ENCODE measurements at places on chromosomes 4 and X.
A peak's percentile ranks its signal among the peaks of the same experiment; 100 is the strongest.

- no peak for DNase-seq
Measured at GRCh38 chrX:71949363-71949762, 38.7 kb downstream of the NHSL2 start.

DNA sequence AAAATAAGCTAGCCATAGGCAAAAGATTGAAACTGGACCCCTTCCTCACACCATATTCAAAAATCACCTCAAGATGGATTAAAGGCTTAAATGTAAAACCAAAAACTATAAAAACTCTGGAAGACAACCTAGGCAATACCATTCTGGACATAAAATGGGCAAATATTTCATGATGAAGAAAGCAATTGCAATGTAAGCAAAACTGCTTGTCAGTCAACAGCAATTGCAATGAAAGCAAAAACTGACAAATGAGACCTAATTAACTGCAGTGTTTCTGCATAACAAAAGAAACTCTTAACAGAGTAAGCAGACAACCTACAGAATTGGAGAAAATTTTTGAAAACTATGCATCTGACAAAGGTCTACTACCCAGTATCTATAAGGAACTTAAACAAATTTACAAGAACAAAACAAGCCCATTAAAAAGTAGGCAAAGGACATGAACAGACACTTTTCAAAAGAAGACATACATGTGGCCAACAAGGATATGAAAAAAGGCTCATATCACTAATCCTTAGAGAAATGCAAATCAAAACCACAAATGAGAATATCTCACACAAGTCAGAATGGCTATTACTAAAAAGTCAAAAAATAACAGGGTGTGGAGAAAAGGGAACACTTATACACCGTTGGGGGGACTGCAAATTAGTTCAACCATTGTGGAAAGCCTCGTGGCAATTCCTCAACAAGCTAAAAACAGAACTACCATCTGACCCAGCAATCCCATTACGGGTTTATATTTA is 46.7 kb downstream of the CFAP299 start:
- no peak for DNase-seq

GRCh38 chrX:17525266-17525665 is 150.3 kb downstream of the NHS start:
- no peak for DNase-seq

- DNase-seq, result no peak
Measured at GRCh38 chr4:128354205-128354821, 66.7 kb upstream of the PGRMC2 start.

DNA sequence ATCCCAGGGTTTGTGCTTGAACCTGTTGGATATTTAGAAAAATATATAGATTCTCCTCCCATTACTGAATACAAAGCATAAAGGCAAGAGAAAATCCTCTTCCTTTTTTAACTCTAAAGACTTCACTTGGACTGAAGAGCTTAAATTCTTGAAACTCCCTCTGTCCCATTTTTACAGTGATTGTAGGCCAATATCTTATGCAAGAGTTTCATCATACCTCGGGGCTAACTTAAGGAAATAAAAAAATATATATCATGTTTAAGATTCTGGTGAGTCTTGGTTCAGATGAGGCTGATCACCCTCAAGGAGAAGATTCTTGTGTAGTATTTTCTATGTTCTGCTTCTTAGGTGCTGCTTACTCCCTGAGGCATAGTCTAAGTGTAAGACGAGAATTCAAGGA is 1449.6 kb downstream of the C4orf33 start:
- DNase-seq, result no peak

- DNase-seq, result peak; percentile 51
Measured at GRCh38 chr4:158667651-158668198, 4.0 kb downstream of the C4orf46 start.

DNA sequence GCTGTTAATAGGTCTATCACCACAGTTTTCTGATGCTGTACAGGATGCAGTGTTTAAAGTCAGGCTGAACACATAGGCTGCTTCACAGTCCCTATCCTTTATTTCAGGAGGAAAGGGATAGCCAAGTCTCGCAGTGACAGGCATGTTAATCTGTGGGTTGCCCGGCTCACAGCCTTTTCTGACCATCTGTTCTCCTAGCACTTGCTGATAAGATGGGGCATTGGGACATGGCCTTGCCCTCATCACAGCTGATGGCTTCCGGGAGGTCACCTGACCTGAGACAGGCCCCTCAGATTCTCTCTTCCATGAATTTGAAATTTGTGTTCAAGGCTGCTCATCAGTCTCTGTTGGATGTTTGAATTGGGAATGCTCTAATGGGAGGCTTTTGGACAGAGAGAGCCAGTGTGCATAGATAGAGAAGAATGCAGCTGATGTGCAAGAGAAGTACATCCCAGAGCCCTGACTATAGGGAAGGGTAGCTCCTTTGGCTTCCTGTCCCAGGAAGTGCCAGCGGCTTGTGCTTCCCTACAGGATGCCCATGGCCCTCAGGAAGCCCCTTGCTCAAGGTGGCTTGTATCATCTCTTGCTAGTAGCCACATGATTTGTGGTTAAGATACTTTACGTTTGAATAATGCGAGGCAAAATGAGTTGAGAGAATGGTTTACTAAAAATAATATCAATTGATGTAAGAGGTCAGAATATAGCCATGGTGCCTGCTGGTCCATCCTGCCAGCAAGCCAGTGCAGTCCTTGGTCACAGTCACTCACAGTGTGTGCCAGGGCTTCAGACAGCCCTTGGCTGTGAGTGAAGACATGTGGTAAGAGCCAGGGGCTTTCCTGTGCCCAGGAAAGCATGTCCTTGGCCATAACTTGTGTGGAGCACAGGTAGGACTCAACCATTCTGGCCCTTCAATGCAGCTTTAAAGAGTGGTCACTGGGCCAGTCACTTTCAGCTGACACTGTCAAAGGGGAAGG is 88.6 kb downstream of the TSPAN7 start:
- no peak for DNase-seq

DNA sequence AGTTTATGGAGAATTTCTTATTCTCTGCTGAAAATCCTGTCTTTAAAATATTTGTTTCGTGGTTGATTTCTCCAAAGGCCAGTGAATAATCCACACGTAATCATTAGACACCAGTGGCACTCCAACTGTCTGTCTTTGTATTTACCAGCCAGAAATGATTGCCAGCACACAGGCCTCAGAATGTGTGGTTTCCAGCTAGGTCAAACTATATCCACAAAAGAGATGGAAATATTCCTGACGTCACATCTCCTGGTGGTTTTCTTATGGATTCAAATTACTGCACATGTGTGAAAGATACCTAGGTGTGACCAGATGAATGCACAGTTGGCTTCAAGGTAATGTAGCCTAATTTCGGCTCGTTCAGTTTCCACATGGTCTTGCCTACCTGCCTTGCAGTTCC is 27.2 kb upstream of the TENM3 start:
- DNase-seq, result no peak

DNA sequence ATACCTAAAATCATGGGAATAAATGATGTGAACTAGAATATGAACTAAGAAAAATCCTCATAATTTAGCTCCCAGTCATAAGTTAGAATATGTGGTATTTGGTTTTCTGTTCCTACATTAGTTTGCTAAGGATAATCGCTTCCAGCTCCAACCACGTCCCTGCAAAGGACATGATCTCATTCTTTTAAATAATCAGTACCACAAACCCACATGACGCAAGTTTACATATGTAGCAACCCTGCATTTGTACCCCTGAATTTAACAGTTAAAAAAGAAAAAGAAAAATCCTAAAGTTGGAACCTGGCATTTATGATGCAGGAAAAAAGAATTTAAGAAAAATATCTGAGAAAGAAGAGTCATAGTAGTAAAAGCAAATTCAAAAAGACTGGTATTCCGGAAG is 13.3 kb downstream of the UBA6 start:
- DNase-seq, result no peak

DNA sequence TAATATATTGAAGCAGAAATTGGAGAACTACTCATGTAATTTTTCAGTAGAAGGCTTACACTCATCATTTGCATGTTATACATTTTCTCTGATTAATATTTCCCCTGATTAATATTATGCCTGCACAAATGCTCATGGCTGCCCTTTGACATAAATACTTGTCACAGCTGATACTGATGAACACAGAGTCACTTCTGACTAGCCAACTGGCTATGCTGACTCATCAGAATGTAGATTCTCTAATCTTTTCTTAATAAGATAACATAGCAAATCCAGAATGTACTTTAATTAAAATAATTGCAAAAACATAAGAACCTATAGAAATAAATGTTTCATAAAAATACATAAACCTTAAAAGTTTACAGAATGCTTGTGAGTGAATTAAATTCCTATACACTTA is 52.4 kb upstream of the C4orf54 start:
- DNase-seq, result no peak

GRCh38 chr4:42320822-42321388 is 76.4 kb upstream of the SHISA3 start:
- DNase-seq, result no peak

GRCh38 chr4:163976588-163976987 is 482.1 kb downstream of the TMA16 start:
- no peak for DNase-seq

- DNase-seq, result no peak
Measured at GRCh38 chr4:41394481-41394894, 137.8 kb downstream of the UCHL1 start.

GRCh38 chr4:170651786-170652185 is 562.0 kb upstream of the AADAT start:
- DNase-seq, result no peak

DNA sequence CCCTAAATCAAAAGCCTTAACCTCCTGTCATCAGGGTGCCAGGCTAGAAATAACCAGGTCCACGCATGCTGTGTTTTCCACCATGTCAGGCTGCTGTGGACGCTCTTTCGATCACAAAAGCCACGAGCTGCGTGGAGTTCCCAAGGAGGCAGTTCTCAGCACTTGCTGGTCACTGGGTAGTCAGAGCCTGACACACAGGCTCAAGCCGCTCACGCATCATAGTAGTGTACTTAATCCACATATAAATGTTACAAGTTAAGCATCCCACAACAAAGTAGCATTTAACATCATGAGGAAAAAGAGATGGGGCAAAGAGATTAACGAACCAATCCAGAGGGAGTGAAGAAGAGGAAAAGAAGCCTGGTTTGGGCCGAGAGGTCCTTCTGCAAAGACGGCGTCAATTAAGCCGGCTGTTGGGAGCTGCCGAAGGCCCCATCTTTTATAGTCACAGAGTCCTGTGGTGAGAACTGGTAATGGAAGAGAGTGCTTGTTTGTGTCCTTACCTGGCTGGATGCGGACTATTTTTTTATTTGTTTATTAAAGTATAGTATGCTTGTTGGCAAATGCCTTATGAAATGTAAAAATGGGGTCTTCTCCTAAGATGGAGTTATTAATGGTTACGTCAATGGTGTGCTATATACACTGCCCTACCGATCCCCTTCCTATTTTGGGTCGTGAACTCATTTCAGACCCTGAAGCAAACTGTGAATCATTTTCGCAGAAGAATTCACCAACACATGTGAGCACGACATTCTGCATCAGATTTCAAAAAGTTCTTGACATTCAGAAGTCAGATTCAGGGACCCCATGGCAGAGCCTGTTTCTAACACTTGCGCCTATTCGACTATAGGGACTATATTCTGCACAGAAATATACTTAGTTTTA is 675 bp downstream of the PRIMPOL start:
- DNase-seq, result no peak

GRCh38 chrX:94676285-94676684 is 1002.3 kb downstream of the FAM133A start:
- DNase-seq, result no peak

- DNase-seq, result no peak
Measured at GRCh38 chr4:189313064-189313463, 627.6 kb upstream of the FRG1 start.

DNA sequence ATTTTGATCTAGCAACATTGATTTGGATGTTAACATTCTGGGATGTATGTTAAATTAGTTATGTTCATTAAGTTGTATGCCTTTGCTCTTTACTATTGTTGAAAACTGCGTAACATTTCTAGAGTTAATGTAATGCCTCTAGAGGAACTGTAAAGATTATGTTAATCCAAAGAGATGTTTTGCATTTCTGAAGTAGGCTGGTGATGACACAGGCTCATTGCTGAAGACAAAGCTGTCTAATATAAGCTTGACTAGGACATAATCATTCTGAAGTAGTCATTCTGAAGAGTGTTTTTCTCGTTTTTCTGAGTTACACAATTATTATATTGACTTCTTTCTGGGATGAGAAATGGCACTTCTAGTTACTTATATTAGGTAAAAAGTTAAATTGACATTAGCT is 72.9 kb downstream of the LRP2BP start:
- DNase-seq, result no peak

GRCh38 chr4:80138551-80139538 is 58.5 kb upstream of the PRDM8 start:
- peak; percentile 62 for DNase-seq

DNA sequence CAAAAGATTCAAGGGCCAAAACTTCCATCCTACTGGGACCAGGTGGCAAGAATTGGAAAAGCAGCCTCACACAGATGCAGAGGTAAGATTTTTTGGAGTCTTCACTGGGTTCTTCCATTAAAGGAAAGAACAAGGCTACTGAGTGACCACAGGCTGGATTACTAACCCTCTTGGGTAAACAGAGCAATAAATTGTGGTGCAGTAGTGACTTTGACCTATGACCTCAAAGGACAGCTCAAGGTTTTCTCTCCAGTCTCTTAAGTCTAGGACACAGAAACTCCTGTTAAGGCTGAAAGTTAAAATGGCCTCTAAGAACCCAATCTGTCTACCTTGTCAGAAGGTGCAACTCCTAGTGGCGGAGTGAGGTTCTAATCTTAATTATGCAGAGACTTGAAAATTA is 464.9 kb downstream of the SMARCA1 start:
- no peak for DNase-seq

GRCh38 chr4:41613386-41613785 is 75.4 kb downstream of the LIMCH1 start:
- DNase-seq, result no peak

GRCh38 chr4:123777373-123777772 is 380.8 kb downstream of the SPRY1 start:
- DNase-seq, result no peak

- no peak for DNase-seq
Measured at GRCh38 chrX:111039606-111040005, 56.4 kb upstream of the PAK3 start.

- DNase-seq, result peak; percentile 29
Measured at GRCh38 chrX:39162322-39162735, 361.1 kb downstream of the MID1IP1 start.

- DNase-seq, result no peak
Measured at GRCh38 chrX:80282535-80282934, 137.7 kb upstream of the TENT5D start.

Measured in CD4-positive, alpha-beta T cell treated with Interleukin-21 for 1 hour (primary cell).